ENCODE measurements at places on chromosomes 4 and X.
A peak's percentile ranks its signal among the peaks of the same experiment; 100 is the strongest.

- DNase-seq: no peak
Measured at GRCh38 chr4:159298502-159298901, 195.6 kb downstream of the RAPGEF2 start.

DNA sequence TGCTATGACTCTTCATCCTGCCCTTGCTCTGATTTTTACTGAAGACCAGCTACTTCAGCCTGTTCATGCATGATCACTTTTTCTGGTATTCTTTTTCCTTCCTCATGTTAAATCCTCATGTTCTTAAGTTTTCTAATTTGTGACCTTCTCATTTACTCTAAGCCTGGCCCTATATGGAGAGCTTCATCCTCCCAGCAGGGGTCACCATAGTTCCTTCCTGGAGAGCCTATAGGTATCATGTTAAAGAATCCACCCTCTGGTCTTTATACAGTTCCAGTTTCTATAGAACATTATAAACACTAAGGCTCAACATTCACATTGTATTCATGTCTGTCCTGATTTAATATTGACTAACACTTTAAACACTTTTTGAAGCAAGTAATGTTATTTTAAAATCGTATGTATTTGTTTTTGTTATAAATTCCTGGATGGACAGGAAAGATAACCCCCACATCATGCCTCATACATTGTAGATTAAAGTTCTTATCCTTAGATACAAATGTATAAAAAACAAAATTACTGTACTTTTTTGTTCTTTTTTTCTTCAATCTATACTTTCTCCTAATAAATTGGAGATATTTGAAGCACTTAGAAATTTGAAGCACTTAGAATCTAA is 53.8 kb upstream of the OTUD4 start:
- peak; percentile 47 for DNase-seq

- DNase-seq: no peak
Measured at GRCh38 chr4:56840559-56840958, 19.1 kb upstream of the SPINK2 start.

GRCh38 chr4:68359508-68359907 is 9.6 kb upstream of the YTHDC1 start:
- no peak for DNase-seq

DNA sequence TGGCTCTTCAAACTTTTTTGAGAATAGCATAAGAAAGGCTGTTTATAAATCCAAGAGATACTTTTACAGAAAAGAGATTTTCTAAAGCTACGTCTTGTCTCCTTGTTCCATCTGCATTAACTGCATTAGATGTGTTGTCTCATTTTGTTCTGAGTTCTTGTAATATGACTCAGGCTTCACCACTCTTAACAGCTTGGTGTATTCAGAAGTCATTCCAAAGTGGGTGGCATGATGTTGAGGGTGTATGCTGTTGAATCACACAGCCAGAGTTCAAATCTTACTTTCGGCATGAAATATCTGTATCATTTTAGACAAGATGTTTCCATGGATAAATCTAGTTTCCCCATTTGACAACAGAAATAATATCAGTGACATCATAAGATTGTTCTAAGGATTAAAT is 30.1 kb downstream of the SYTL5 start:
- no peak for DNase-seq

- no peak for DNase-seq
Measured at GRCh38 chr4:85107553-85107952, 141.1 kb upstream of the WDFY3 start.

DNA sequence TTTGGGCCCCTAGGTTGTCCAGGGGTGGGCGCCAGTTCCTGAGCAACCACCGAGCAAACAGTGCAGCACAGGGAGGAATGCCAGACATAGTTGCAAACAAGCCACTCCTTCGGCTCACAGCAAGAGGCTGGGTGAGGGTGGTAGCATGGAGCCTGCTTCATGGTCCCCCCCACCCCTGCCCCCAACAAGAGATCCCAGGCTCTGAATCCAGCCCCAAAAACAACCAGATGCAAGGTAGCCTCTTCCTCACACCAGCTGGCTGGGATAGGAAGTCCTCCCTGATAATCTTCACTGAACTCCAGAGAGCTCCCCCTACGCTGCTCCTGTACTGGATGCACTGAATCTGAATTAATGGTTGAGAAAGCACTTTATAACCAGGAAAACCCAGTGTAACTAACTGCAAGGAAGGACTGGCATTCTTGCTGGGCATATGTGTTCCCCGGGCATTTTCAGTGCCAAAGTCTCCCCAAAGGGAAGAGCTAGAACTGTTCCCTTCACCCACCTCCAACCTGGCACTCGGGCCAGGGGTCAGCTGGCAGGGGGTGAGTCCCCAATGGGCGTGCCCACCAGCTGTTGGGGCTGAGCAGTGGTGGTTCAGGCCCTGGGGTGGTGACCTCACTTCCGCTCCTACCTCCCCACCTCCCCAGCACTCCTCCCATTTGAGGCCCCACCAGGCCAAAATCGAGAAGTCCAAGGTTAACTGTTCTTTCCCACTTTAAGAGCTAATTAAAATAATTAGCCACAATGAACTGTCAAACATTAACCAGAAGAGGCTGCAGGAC is 1.5 kb downstream of the ELF4 start:
- no peak for DNase-seq

Data from stimulated activated CD4-positive, alpha-beta T cell treated with anti-CD3 and anti-CD28 coated beads, Interleukin-2, amount 100 ng/mL, for 48 hours (primary cell).